ENCODE measurements at places on chromosomes 11 and 22.

DNA sequence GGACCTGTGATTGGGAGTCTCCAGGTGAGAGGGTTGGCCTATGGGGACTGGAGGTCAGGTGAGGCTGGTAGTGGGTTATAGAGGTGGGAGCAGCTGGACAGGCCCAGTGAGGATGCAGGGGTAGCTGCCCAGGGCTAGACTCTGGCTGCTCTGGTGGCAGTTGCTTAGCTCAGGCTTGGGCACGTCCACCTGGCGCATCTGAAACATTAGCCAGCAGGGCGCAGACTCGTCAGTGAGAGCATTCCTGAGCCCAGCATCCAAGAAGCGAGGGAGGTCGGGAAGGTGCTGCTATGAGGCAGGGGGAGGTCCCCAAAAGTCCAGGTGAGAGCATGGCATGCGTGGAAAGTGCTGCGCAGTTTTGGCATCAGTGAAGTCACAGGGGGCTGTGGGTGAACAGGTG lies 3.5 kb upstream of the GGT1 start:
- DNase-seq: no peak

- no peak for DNase-seq
Observed at GRCh38 chr11:17496406-17496805, 19.8 kb upstream of the ABCC8 start.

DNA sequence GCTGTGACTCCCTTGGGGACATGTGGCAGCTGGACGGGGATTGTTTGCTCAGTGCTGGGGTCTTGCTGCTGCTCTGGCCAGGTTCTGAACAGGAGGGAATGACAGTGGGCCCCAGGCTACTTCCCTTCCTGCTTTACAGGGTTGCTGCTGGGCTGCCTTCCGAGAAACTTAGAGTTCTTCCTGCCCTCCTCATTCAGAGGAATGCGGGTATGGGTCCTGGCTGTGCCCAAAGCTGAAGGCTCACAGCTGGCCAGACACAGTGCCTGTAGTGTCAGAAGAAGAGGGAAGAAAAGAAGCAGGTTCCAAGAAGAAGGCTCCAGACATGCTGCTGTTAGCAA lies 108.3 kb upstream of the PARVA start:
- DNase-seq: no peak

DNA sequence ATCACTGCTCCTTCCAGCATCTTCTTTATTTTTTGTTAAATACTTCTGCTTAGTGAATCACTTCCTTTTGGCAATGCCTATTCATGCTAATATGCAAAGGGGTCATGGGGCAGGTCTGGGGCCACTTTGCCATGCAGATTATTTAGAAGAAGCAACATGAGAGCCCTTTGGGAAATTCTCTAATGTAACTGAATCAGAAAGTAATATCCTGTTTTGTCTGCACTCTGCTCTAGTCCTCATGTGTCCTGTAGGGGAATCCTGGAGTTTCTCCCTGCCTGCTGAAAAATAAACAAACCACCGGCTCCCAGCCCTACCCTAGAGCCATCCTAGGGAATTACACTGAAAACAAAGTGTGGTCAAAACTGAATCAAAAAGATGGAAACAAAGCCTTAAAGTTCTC lies 176.5 kb upstream of the POU2AF2 start:
- DNase-seq: peak; percentile 3

GRCh38 chr11:120196826-120197225 lies 14.0 kb upstream of the OAF start:
- no peak for DNase-seq

GRCh38 chr11:119316016-119316728 lies 758 bp downstream of the MCAM start:
- DNase-seq: peak; percentile 39

DNA sequence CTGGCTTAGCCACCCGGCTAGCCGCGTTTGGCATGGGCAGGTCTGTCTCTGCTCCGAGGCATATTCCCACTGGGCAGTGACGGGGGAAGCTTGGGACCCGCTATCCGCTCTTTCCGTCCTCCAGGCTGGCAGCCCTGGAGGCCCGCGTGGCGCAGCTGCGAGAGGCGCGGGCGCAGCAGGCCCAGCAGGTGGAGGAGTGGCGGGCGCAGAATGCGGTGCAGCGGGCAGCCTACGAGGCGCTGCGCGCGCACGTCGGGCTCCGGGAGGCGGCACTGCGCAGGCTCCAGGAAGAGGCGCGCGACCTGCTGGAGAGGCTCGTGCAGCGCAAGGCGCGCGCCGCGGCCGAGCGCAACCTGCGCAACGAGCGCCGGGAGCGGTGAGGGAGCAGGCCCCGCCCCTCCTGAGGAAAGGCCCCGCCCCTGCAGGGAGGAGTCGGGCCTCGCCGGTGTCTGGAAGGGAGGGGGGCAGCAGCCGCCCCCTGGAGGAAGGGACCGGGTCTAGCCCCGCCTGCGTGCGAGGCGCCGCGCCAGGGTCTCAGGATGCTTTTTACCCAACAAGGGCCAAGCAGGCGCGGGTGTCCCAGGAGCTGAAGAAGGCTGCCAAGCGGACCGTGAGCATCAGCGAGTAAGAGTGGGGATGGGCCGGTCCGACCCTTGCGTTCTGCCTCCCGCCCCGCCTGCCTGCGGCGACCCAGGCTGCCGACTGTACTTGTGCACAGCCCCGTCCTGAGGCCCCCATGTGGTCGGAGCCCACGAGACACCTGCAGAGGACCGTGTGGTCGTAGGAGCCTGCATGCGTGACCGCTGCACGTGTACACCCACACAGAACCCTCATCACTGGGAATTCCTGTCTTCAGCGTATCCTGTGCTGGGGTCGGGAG lies 7.9 kb downstream of the ATG16L2 start:
- peak; percentile 87 for DNase-seq

DNA sequence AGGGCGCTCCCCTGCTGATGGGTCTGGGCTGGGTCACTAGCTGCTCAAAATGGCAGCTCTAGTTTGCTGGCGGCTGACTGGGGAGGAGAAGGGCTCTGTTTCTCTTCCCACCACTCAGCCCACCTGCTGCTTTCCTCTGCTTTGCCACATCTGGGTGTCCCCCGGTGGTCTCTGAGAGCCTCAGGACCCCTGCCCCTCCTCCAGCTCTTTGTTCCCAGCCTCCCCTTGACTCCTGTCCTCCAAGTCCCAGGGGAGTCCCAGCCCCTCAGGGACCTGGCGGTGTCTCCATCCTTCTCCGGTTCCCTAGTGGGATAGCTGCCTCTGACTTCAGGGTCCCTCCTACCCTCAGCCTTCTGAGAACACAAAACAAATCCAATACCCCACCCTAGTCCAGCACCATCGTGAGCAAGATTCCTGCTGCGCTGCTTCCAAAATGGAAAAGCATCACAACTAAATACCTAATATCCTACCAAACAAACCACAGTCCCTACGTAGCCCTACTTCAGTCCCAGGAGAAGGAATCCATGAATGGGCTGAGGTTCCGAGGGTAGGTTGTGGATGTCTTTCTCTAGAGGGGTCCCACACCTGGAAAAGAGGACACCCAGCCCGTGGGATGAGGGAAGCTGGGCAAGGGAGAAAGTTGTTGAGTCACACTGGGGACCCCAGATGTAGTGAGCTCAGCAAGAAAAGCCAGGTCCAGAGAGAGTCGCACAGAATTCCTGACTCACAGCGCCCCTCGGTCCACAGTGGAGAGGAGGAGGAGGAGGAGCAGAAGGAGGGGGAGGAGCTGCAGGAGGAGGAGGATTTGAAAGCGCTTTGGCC lies 45.0 kb upstream of the NNMT start:
- DNase-seq: no peak

GRCh38 chr11:30284836-30285235 lies 38.1 kb upstream of the ARL14EP start:
- DNase-seq: no peak

DNA sequence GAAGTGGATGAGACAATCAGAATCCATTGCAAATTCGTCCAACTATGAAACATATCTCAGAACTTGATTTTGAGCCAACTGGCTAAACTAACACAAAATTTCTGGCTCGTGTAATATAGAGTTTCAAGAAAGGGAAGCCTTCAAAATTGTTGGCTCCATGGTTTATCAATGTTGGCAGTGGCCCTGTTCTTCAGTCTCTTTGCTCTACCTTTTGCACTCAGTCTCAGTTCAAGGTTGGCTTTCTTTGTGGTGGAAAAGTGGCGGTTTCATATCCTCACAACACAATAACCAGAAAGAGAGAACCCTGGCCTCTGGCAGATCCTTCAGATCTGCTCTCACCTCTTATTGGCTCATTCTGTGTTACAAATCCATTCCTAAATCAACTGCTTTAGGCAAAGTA lies 473.8 kb upstream of the API5 start:
- DNase-seq: no peak

DNA sequence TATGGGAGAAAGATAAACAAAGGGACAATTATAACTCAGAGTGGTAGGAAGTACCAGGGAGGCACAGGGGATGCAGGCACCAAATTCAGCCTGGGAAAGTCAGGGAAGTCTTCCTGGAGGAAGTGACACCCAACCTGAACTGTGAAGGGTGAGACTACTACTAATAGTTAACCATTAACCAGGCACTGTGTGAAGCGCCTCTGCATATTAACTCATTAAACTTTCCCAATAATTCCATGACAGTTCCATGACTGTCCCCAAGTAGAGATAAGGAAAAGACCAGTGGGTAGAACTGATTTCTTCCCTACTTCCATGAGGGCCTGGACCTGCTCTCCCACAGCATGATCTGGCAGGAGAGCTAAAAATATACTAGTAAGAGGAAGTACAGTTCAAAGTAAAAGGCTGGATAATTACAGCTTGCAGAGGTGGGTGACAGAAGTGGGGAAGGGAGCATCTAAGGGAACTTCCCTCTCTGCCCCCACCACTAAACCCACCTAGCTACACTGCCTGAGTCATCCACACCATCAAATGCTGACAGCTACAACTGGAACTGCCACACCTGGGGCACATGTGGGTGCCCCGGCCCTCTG lies 4.7 kb upstream of the AP1B1 start:
- no peak for DNase-seq

GRCh38 chr11:113241636-113242054 lies 72.7 kb upstream of the TTC12 start:
- DNase-seq: no peak
